ENCODE measurements at places on chromosomes 12 and 14. TPM values are rescaled to one million over a fixed set of nuclear protein-coding genes. Genes with fewer than 3 reads are reported as not detected.

CCDC60 gene
- polyA plus RNA-seq, result not detected

MYH6 gene
- not detected for polyA plus RNA-seq

DPF3 gene
- polyA plus RNA-seq, result 30.5 TPM

CCDC177 gene
- not detected for polyA plus RNA-seq

TDRD9 gene
- polyA plus RNA-seq, result 0.09 TPM

NEMF gene
- 19.3 TPM for polyA plus RNA-seq

MBIP gene
- polyA plus RNA-seq, result 16.5 TPM

WNT1 gene
- not detected for polyA plus RNA-seq

TAS2R42 gene
- polyA plus RNA-seq, result not detected

CSAD gene
- 45.6 TPM for polyA plus RNA-seq
